ENCODE measurements at places on chromosomes 1 and 21.

DNA sequence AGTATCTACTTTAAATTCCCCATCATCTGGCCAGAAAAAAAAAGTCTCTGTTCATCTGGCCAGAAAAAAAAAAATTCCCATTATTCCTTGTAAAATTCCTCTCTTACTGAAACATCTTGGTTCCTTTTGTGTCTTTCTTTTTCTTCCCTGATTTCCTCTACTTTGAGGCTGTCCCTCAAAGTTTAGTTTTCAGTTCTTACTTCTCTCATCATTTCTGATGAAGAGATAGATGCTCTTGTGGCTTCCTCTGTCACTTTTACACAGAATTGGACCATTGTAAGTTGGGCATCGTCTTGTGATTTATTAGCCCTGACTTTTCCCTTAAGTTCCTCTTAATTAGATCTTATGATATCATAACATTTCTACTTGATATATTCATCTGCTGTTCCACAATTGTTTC, 6.5 kb downstream of the SOAT1 start:
- DNase-seq = no peak

DNA sequence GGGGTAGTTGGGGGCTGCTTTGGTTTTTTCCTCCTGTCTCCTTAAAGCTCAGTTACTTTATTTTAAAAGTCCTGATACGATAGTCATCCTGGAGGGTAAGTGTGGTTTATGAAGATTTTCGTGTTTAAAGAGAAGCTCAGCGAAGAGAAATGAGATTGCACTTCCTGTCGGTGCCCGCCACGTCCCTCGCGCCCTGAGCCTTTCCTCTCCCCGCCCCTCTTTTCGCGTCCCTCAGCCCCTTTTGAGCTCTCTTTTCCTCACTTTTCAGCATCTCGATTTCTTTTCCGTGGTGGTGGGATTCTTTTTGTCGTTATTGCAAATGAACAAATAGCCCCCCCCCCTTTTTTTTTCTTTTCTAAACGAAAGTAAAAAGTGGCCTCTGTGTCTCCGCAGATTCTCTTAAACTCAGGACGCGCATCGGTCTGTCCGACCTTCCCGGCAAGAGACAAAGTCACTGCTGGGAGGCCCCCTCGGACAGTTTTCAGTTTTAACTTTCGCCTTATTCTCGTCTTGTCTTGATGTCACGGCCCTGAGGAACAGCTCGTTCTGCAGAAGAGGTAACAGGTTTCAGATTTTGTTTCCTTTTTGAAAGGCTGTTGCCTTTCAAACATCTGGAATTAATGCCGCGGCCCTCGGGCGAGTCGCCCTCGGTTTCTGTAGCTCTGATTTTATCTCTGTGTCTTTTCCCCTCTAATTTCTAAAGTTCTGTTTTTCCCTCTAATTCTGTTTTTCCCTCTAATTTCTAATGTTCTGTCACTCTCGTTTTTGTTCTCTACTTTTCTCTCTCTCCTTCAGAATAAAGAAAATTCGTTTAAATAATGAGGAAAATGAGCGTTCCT, 1.0 kb upstream of the DMRTA2 start:
- no peak for DNase-seq

DNA sequence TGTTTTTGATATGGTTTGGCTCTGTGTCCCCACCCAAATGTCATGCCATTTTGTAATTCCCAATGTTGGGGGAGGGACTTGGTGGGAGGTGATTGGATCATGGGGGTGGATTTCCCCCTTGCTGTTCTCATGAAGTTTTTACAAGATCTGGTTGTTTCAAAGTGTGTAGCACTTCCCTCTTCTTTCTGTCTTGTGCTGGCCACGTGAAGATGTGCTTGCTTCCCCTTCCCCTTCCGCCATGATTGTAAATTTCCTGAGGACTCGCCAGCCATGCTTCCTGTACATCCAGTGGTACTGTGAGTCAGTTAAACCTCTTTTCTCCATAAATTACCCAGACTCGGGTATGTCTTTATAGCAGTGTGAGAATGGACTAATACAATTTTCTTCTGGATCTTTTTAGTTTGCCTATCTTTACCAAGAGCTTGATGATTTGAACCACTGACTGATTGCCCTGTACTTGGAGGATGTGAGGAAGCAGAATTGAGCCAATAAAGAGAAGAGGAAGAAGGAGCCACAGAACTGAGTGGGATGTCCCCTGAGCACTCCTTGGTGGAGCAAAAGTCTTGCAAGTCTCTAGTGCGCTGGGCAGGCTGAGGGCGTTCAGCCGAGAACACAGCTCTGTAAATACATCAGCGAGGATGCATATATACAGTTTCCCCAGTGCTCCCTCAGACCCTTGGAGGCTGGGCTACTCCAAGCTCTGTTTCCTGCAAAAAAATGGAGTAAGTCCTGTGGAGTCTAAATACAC, 102.6 kb downstream of the CYYR1 start:
- DNase-seq = peak; percentile 76

DNA sequence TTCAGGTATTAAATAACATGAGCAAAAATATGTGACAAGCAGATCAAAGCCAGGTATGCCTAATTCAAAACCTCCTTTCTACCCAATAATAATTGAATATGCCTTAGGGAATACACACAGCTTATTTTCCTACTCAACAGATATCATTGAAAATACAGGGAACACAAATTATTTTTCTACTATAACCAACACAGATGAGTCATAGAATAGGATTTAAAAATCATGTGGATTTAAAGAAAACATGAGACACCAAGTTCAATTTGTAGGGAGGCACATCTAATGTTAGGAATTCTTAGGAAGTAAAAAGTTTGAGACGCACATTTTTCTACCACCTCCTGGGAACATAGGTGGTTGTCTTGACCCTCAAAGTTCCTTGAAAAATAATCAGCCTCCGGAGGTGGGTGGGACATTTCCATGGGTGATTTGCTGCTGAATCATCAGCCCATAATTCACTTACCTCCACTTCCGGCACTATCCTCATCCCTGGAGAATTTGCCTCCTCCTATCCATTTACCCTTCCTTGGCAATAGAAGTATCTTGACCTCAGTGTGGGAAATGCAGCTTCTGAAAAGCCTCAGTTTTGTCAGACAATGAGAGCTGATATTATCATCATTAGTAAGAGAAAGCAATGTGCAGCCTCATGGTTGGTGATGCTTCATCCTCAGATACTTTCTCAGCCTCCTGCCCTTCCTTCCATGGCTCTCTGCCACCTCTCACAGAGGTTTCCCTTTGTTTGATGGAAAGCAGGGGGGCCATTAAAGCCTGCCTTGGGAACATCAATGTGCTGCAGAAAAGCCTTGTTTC, 33.5 kb upstream of the RGS4 start:
- no peak for DNase-seq

DNA sequence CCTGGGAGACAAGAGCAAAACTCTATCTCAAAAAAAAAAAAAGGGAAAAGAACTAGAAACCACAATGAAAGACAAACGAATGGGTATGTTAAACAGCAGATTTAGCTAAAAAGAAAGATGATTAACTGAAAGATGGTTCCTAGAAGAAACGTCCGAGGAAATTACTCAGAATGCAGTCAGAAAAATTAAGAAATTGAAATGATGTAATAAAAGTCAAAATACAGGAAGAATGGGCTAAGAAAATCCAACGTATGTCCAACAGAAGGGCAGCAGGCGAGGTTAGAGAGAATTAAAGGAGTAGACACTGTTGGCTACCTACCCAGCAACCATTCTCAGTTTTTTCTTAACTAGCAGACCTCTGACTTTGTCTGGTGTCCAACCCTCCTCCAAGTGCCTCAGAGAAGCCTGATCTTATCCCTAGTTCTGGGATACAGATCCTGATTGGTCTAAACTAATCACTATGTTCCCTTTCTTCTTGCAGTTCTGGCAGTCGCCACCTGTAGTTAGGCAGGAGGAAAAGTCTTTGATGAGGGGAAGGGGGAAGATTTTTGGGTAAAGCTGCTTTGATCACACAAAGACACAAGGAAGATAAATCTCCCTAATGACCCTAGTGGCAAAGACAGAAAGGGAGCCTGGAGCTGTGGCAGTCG, 25.7 kb downstream of the GPR161 start:
- peak; percentile 56 for DNase-seq

GRCh38 chr1:203097001-203097400, 11.2 kb upstream of the MYOG start:
- DNase-seq = no peak

DNA sequence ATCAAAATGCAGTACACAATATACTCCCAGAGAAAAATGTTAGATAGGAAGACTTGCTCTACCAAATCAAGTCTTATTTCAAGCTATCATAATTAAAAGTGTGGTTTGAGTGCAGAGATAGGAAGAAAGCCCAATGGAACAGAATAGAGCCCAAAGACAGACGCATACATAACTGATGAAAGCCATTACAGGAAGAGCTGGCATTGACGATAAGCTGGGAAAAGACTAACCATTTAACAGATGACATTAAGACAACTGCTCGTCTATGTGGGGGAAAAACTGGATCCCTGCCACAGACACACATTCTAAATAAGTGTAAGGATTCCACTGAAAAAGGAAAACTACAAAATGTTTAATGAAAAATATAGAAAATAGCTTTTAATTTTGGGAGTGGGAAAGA, 85.5 kb downstream of the NGF start:
- DNase-seq = no peak

- DNase-seq = no peak
These were observed 101.7 kb upstream of the COG2 start for GRCh38 chr1:230540421-230541155.

- no peak for DNase-seq
These were observed 9.5 kb upstream of the TARS2 start for GRCh38 chr1:150477733-150478132.

DNA sequence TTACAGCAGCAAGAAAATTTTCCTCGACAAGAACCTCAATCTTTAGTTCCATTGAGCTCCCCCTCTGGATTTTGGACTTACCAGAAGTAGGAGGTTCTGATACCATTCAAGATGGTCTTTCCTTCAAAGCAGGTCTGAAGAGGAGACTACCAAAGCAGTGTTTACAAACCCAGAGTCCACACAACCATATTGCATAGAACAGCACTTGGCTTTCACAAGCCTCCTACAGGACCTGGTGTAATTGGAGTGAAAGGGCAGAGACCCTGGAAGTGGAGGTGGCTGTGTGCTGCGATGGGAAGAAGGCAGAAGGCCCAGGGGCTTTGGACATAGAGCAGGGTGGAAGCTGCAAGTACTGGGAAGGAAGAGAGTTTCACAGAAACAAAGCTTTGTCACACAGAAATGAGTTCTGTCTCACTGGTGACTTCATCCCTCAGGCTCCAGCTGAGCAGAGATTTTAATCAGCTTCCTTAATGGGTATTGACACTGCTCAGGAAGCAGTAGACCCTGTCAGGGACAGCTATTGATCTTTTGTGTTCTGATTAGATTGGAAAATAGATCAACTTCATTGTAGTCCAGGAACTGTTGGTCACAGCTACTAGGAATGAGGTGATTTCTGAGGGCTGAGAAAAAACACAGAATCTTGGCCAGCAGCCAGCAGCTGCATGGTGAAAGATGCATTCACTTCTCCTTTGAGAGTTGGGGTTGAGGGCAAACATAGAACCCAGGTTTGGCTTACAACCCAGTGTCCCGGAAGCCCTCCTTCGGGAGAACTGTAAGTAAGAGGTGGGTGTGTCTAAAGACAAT, 124.0 kb downstream of the SYT2 start:
- peak; percentile 86 for DNase-seq

DNA sequence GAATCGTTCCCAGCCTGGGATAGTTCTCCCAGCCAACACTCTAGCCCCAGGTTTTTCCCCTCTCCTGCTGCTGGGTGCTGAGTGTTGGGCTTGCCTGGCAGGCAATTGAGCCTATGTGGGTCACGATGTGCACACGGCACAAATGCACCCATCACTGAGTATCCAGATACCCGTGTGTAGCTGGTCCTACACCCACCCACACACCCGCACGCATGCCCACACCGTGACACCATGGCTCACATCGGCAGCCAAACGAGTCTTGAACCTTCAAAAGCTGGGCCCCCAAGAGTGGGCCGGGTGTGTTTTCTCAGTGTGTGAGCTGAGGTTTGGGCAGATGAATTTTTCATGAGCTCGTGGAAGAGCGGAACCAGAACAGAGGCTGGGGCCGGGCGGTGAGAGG, 188.5 kb downstream of the GRIK3 start:
- DNase-seq = no peak

GRCh38 chr1:194225821-194226220, 1039.4 kb upstream of the B3GALT2 start:
- DNase-seq = peak; percentile 90

GRCh38 chr1:80341021-80341420, 1334.5 kb upstream of the ADGRL4 start:
- DNase-seq = no peak

DNA sequence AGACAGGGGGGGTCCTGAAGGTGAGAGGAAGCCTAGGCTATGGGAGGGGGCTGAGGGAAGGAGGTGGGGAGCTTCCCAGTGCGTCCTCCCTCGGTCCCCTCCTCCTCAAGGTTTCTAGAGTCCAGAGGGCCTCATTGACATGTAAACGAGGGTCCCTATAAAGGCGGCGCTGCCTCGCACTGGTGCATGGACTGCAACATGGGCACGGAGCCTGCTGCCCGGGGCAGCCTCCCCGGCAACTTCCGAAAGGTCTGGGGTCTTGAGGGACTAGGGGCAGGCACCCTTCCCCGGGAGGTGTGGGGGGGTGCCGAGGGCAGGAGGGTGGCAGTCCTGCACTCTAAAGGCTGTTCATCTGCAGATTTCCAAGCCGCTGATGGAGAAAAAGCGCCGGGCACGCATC, at the start of gene HES3:
Gene HES3, plus strand, starts transcription at position 187 of the 400 bp plus-strand sequence. Its CDS starts 187 bp downstream, at position 374.
- DNase-seq = no peak

- DNase-seq = no peak
These were observed 59.5 kb downstream of the NTMT2 start for GRCh38 chr1:170205301-170205700.

GRCh38 chr1:52032124-52032784, 1.4 kb downstream of the KTI12 start:
- no peak for DNase-seq

GRCh38 chr1:111272081-111272480, 18.6 kb upstream of the CHIA start:
- no peak for DNase-seq

DNA sequence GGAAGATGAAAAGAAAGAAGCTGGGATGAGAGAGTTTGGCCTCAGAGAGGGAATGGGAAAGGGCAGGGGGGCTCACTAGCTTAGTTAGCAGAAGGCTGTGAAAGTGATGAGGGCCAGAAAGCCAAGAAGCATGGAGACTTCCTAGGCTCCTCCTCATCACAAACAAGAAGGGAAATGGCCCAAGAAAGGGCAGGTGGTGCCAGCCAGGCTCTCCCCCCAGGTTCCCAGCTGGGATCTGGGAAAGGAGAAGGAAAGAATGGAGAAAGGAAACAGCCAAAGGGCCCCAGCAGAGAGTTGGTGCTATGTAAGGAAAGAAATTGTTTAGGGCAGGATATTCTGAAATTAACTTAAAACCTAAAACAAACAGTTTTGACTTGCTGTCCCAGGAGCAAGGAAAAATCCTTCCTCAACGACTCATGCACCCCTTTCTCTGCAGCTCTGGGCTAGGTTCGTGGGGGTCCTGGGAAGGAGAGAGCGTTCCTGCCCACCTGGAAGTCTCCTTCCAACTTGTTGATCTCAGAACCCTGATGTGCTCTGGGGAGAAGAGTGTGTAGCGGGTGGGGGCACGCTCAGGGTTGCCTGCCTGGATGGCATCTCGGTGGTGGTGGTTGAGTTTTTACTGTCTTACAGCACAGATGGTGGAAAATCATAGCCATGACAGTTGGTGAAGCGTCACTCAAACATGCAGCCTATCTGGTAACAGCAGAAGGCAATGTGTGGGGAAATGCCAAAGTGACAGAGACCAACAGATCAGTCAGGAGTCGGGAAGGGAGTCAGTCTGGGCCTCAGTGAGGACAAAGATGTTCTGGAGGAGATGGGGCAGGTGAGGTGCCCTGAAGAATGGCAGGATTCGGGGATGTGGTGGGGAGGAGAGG, 147.3 kb downstream of the CLIC6 start:
- no peak for DNase-seq

Measured in MV-4-11 (cell line).